H7 (cell line): ENCODE measurements at places on chromosomes 6 and 20. TPM values are rescaled to one million over a fixed set of nuclear protein-coding genes. Genes with fewer than 3 reads are reported as not detected.

The TSPO2 gene
- not detected in 2 replicates for total RNA-seq

The IMPG1 gene
- not detected in 2 replicates for total RNA-seq

The SEL1L2 gene
- not detected in 2 replicates for total RNA-seq

The PRPH2 gene
- total RNA-seq: 1.2 TPM in 2 replicates

The TGM6 gene
- not detected in 2 replicates for total RNA-seq

The DEFB132 gene
- not detected in 2 replicates for total RNA-seq

The ANKRD66 gene
- total RNA-seq: not detected in 2 replicates
